ENCODE measurements at places on chromosomes 13 and 19. TPM values are rescaled to one million over a fixed set of nuclear protein-coding genes. Genes with fewer than 3 reads are reported as not detected.

The ATXN8OS gene
- polyA plus RNA-seq = not detected

The GIPR gene
- polyA plus RNA-seq = 0.70 TPM

The TSHZ3 gene
- polyA plus RNA-seq = 24.7 TPM

The FAM216B gene
- polyA plus RNA-seq = not detected

The TEX101 gene
- not detected for polyA plus RNA-seq

The IRGC gene
- not detected for polyA plus RNA-seq

DNA sequence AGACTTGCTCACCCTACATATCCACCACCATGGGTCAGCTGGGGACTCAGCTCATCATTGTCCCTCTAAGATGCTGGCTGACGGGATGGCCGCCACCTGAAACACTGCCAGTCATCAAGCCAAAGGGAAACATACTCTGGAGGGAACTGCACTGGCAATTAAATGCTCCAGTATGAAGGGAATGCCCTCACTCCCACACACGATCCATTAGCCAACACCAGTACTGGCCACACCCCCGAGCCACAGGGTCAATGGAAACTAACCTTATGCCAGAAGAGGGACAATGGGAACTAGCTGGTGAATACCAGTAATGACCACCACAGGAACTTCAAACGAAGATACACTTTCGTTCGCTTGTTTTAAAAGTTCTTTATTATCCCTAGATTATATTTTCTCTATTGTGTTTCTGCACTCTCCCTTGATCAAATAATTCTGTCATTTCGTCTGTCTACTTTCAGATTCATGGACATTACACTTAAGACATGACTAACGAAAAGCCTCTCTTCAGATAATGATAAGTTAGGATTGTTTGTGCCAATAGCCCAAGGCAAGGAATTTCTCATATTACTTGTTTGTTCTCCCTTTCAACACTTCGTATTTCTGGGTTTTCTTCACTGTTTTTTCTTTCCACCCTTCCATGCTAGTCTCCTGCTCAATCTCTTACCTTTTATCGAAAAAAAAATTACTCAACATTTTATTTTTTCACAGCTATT lies 1.7 kb upstream of the ZNF507 start:
- no peak for DNase-seq

DNA sequence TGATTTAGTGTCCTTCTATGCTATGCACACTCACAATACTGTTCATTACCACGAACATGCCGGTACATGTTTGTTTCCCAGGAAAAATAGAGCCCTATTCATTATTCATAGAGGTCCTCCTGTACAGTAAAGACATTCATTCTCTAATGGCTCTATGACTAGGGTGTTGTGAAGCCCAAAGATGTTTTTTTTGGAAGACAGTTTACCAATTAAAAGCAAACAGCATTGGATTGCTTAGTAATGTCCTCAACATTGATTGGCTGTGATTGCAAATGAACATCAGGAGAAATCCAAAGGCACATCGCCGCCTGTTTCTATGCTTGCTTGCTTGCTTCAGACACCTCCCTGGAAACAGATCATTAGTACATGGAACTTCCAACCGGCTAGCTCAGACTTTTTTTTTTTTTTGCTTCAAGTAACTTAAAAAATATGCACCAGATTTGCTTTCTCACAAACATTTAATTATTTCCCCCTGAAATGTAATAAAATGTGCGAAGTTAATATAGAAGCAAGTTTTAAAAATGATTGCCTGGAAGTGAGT lies 8.8 kb upstream of the GPC6 start:
- DNase-seq = no peak

DNA sequence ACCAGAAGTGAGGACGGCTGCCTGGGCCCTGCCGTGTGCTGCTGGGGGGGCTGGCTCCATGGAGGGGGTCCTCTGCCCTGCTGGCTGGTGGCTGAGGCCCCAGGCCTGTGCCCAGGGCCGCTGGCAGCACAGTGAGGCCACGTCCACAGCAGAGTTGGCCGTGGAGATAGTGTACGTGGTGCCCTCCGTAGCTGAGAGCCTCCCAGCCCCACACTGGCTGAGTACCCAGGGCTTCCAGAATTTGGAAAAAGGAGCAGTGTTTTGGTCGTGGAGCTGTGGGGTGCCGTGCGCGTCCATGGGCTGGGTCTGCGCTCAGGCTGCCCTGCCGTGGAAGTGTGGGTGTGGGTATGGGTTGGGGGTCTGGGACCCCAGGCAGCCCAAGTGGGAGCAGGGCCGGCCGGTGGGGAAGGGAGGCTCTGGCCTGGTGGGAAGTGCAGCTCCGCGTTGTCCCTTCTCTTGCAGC lies 5.9 kb downstream of the PTBP1 start:
- no peak for DNase-seq

- DNase-seq = no peak
These were observed 11.8 kb upstream of the HMGB1 start for GRCh38 chr13:30477346-30478195.

DNA sequence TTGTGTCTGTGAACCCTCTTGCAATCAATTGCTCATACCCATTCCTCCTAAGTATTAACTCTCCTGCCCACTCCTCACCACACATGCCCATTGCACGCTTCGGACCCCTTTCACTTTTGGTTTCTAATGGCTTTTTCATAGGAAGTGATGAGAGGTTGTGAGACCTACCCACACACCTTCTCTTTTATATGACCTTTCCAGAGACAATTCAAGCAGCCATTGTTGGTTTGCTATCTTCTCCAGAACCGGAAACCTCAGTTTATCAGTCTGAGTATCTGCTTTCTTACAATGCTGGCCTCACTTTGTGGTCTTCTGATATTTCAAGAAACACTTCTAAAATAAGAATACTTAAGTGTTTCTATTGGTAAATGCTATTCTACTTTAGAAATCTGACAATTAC lies 1550.8 kb upstream of the SLC10A2 start:
- no peak for DNase-seq

DNA sequence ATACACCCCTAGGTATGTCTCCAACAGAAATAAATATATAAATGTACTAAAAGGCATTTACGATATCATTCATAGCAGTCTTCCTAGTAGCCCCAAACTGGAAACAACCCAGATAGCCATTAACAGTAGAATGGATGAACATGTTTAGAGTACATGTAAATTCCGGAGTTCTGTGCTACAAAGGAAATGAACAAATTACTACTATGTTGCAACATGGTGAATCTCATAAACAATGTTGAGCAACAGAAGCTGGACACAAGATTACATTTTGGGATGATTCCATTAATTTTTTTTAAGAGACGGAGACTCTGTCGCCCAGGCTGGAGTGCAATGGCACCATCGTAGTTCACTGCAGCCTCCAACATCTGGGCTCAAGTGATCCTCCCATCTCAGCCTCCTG lies 5.9 kb upstream of the SLC7A10 start:
- no peak for DNase-seq

DNA sequence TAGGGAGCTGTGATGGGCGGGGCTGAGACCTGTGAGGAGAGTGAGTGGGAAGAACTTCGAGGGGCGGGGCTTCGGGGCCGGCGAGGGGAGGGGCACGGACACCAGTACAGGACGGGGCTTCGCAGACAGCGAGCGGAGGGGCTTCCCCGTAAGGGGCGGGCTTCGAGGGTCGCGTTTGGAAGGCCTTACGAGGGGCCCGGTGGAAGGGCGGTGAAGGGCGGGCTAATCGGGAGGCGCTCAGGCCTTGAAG lies 4.1 kb upstream of the EMP3 start:
- DNase-seq = peak; percentile 89

- no peak for DNase-seq
These were observed 760 bp downstream of the ZNF91 start for GRCh38 chr19:23394511-23394910.

DNA sequence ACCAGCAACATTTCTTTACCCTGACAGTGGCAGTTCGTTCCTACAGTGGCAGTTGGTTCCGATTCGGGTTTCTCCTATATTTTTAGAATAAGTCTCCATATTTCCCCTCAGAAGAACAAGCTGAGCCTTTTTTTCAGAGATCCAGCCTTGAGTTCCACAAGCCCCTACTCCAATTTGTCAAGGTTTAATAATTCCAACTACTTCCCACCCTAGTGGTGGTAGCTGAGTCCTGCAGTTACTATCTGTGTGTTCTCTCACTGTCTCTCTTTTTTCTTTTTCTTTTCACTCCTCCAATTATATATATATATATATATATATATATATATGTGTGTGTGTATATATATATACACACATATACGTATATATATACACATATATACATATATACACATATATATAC lies 1347.3 kb downstream of the PCDH9 start:
- no peak for DNase-seq

DNA sequence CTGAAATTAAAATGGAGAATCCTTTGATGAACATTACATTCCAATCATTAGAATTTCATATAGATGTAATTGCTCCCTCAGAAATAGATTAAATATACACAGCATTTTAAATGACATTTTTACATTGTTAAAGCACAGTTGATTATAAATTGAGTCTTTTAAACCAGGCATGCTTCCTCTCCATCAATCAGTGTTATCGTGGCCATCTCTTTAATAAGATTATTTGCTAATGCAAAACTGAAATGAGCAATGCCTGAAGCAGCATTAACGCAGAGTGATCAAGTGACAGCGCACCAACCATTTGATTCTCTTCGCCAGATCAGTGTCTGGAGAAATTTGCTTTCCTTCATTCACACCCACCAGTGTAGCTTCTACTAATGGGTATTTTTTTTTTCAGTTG lies 259.8 kb downstream of the OXGR1 start:
- no peak for DNase-seq

- DNase-seq = no peak
These were observed 19.1 kb upstream of the CACTIN start for GRCh38 chr19:3645726-3646125.

DNA sequence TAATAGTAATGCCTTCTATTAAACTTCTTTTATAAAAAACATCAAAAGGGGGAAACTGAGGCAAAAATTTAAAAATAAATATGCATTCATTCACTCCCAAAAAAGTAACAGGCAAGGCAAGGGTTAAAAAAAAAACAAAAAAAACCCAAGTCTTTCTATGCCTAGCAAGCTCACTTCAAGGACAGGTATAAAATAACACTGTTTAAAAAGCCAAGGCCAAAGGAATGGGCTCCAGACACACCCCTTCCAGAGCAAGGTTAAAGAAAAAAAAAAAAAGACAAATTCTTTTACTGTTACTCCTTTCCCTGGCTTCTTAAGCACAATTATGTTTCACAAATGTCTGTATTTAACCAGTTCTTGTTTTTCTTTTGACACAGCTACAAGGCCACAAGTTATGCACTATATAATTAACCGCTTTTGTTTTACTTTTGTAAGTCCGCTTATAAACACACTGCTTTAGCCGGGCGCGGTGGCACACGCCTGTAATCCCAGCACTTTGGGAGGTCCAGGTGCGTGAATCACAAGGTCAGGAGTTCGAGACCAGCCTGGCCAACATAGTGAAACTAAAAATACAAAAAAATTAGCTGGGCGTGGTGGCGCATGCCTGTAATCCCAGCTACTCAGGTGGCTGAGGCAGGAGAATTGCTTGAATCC lies 3.6 kb downstream of the SIGLEC11 start:
- DNase-seq = no peak

GRCh38 chr13:43905435-43906031 lies 25.8 kb downstream of the LACC1 start:
- DNase-seq = peak; percentile 59
